ENCODE measurements at places on chromosomes 3 and 15.
A peak's percentile ranks its signal among the peaks of the same experiment; 100 is the strongest.

DNA sequence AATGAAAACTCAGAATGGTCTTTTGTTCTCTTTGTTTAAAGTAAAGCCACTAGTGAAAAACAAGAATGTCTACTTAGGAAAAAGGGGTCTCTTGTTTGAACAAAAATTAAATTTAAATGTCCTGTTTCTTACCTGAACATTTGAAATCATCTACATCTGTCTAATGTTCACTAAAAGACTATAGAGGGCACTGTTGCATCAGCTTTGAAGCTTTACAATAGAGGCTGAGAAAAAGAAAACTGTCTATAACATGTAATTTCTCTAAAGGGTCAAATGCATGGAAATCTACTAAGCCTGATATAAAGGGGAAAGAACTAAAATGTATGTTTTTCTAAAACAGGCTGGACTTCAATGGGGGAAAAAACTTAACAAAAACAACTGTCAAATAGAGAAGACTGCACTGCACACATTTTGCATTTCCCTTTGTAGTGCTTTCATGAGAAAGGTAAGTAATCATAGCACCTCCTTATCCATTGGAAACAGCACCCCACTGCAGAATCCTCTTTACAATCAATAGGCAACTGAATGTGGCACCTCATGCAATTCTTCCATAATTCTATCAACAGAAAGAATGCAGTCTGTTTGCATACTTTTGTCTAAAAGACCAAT, 26.3 kb downstream of the DPH6 start:
- DNase-seq: no peak

DNA sequence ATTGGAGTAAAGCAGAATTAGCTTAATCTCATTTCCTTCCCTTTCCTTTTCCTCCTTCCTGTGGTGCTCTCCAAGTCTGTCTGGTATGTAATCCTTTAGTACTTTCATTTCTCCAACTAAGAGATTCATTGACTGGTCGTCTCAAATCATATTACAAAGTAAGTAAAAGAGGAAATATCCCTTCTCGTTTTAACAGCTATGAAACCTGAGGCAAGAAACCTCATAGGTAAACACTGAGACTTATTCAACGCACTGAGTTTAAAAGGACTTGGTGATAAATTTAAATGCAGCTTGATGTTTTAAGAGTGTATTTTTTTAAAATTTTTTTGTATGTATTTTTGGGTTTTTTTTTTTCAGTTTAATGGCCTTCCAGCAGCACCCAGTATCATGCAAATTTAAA, 117.2 kb upstream of the LRRC3B start:
- no peak for DNase-seq

- no peak for DNase-seq
These were observed 260.4 kb downstream of the RPLP1 start for GRCh38 chr15:69712991-69713390.

DNA sequence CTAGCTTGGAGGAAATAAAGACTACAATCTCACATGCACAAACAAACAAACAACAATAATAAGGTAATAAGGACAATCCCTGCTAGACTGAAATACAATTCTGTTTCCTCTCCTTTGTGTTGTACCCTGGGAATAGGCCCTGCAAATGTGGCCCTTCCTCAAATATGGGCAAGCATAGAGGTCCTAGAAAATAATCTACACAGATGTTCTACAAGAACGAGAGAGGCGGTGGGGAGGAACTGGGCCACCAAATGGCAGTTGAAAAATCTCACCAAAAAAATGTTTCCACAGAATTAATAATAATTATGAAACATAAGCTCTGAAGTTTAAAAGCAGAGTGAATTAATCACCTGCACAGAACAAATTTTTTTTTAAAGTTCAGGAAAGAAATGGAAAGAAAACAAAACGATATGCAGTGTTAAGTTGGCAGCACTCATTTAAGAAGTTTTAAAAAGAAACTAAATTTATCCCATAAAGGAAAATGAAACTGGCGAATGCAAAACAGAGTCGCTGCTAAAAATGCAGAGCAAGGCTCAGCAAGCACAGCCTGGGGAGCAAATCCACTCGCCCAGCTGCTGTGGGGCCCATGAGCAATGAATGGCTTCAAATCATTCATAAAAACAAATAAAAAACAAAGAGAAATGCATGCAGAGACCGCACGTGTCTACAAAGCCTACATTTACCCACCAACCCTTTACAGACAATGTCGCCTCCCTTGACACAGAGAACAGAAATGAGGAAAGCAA, 475.4 kb downstream of the OCA2 start:
- no peak for DNase-seq

GRCh38 chr3:127753898-127754410, 68.4 kb downstream of the MGLL start:
- DNase-seq: no peak

DNA sequence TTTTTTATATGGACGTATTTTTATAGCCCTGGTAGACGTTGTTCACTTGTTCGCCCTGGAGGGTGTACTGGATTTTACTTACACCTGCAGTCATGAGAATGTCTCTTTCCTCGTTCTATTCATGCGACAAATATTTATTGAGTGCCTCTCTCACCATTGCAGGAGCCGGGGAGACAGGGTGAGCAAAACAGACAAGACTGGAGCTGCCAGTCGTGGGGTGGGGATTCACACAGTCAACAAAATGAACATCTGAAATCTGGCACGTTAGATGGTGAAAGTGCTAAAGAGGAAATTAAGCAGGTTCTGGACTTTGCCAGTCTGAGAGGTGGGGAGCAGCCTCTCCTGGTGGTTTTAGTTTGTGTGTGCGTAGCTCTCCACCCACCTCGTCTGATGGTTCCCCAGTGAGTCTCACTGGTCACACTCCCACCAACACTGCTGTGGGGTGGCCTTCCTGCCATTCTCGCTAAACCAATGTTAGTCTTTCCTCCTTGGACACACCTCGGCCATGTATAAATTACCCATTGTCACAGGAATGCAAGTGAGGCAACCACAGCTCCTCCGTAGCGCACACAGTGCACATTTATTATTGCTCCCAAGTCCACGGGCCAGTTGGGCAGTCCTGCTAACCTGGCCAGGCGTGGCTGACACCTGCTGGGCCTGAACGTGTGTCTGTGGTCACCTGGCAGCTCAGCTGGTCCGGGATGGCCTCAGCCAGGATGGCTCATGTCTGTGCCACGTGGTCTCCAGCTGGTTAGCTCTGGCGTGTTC, 31.5 kb downstream of the FBLN2 start:
- DNase-seq: no peak

DNA sequence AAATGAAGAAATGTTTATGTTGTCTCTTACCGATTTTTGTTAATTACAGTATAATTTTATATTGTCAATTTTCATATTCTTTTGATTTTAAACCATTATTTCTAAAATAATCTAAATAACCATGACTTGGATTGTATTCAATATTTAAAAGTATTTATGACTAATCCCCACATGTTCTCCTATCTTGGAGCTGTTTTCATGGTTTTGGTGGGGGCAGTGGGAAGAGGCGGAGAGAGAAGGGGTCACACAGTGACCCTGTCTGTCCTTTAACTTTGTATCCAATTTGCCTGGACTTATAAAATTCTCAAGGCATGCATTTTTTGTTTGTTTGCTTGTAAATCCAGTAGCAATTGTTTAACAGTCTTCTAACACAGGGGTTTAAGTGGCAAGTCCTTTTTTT, 407.4 kb downstream of the NTRK3 start:
- DNase-seq: no peak

DNA sequence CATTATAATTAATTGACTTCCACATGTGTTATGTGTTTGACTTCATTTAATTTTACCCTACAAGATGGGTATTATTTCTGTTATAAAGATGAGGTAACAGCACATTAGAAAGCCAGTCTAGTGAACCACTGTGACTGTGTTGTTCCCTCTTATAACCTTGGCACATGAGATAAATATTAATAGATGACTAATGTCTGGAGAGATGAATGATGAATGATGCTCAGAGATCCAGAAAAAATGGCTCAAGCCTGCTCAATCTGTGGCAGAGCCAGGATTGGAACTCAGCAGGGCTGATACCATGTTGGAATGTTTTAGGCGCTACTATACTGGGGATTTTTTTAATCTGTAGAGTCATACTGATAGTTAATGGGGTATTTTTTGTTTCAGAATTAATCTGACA, 118.8 kb upstream of the PTX3 start:
- no peak for DNase-seq

GRCh38 chr3:17678116-17678741, 64.2 kb downstream of the TBC1D5 start:
- DNase-seq: peak; percentile 2

GRCh38 chr15:40731034-40731433, 24.0 kb downstream of the RMDN3 start:
- DNase-seq: no peak

DNA sequence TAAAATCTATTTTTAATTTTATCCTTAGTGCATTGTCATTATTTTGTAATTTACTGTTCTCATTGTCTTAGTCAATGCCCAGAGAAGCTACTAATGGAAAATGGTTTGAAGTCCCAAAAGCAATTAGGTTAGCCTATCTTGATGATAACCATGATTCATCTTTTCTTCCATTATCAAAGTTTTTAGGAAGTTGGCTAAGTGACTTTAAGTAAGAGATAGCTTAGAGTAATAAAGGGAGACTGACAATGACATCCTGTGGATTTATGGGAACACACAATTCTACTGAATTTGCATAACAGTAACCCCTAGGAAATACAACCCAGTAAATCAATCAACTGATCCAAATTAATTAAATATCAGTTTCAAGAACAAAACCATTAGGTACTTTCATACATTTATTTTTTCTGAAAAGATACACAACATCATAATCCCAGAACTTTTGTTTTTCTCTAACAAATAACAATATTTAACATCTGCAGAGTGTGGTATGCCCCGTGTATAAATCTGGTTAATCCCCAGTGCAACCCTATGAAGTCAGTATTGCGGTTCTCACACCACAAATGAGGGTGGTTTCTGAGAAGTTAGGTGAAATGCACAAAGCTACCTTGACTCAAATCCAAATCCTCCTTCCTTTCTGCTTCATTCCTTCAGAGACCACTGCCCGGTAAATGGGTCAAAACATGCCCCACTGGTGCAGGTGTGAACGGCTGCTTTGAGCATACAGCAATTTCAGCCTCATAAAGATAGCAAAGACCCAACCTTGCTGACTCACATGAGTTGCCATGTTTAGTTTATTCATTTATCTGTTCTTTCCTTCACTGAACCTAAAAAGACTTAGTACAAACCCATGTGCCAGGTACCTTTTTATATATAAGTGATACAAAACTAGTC, 202.1 kb downstream of the TBL1XR1 start:
- no peak for DNase-seq

GRCh38 chr3:14844386-14845170, 25.8 kb downstream of the FGD5 start:
- no peak for DNase-seq

- no peak for DNase-seq
These were observed 311.5 kb downstream of the SV2B start for GRCh38 chr15:91411586-91411985.

DNA sequence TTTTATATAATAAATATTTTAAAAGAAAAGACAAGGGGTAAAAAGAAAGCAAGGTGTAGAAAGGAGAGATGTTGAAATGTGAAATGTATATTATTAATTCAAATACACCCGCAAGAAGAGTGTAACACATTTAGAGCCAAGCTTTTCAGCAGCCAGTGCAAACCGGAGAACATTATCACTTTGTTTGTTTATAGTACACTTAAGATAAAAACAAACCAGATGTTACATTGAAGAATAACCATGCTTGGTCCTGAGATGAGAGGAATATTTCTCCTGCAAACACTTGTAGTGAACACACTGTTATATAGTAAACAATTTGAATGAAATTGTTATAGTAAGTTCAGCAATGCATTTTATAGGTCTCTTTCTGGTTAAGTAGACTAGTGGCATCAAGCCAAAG, 1441.5 kb downstream of the OTOL1 start:
- DNase-seq: no peak

DNA sequence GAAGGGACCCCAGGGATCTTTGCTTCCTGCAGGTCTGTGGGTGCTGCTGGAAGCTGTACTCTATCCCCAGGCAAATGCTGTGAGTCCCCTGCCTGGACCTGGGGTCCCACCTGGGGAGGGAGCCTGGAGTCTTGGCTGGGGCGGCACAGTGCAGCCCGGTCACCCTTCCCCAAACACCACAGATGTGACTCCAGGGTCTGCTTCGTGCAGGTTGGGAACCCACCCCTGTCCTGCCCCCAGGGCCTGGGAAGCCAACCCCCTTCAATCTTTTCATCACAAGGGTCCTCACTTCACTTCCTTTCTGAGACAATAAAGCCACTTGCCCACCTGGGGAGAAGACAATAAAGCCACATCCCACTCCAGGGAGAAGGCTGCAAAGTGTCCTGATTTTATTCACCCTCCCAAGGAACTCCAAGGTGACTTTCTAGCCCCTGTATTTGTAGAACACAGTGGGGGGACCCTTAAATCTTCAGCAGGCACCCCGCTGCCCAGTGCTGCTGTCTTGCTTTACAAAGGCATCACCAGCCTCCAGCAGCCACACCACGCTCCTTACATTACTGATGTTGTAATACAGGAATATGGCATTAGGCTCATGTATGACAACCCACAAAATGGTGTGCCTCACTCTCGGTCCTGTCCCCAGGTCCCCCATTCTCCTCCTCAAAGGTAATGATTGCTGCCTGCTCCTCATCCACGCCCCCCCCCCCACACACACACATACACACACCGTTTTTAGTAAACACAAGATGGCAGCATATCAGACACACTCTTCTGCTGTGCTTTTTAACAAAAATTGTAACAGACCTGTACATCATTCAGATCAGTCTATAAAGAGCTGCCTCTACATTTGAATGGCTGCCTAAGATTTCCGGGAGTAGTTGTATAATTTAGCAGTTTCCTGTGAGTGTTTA, 9.9 kb downstream of the C3orf22 start:
- DNase-seq: no peak

DNA sequence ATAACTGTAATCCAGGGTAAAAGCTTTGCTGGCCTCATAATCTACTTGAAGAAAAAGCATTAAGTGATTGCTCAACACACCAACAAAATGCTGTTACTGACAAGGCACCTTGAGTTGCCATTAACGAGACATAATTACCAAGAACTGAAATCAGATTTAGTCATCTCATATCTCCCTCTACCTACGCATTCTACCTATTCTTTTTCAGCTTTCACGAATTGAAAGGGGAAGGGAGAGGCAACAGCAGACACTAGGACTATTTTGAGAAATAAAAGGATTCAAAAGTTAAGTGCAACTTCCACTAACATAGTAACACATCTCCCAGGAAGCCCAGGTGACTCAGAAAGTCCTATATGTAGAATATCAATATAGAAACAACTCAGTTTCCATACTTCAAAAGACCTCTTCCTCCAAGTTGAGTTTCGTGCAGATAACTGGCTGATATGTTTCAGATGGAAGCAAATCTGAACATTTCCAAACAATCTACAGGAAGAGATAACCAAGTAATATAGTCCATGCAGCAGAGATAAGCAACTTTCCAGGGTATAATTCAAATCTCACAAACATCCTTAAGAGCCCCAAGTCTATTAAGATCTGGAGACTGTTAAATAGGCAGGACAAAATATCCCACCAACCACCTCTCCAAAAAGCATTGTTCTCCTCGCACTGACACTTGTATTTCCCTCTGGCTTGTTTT, 1.9 kb downstream of the OSBPL10 start:
- no peak for DNase-seq

- no peak for DNase-seq
These were observed 1.5 kb downstream of the CCK start for GRCh38 chr3:42264399-42265058.

GRCh38 chr3:104458657-104459056, 908.1 kb upstream of the ALCAM start:
- DNase-seq: no peak

GRCh38 chr15:71256934-71257664, 141.8 kb downstream of the THSD4 start:
- no peak for DNase-seq
